Subcutaneous preadipocyte (primary cell): ENCODE measurements at places on chromosomes 3 and 15. TPM values are rescaled to one million over a fixed set of nuclear protein-coding genes. Genes with fewer than 3 reads are reported as not detected.

Gene CD200R1
- total RNA-seq: not detected in 2 replicates

Gene LYZL4
- total RNA-seq: not detected in 2 replicates

Gene PDIA5
- total RNA-seq: 32.0 and 37.5 TPM in 2 replicates

Gene PCOLCE2
- total RNA-seq: 28.0 and 65.8 TPM in 2 replicates

Gene SEMA7A
- total RNA-seq: 10.3 and 83.3 TPM in 2 replicates

Gene GOLGA6A
- not detected in 2 replicates for total RNA-seq

Gene RBP2
- not detected in 2 replicates for total RNA-seq

Gene CYP1A2
- total RNA-seq: not detected in 2 replicates

Gene PLCB2
- total RNA-seq: 0.73 and 0.78 TPM in 2 replicates

Gene ZNF774
- 0.73 and 0.98 TPM in 2 replicates for total RNA-seq

Gene TRANK1
- 7.4 and 11.4 TPM in 2 replicates for total RNA-seq

Gene TRH
- total RNA-seq: not detected in 2 replicates

Gene IFT122
- total RNA-seq: 19.9 and 22.4 TPM in 2 replicates

Gene IL17RD
- 3.1 and 3.7 TPM in 2 replicates for total RNA-seq

Gene SMCO1
- total RNA-seq: under 0.01 TPM in 1 of 2 replicates, not detected in the other

Gene C2CD4A
- total RNA-seq: not detected in 2 replicates

Gene KLHDC8B
- 7.6 and 12.5 TPM in 2 replicates for total RNA-seq

Gene MELTF
- total RNA-seq: 4.5 and 7.3 TPM in 2 replicates

Gene LYSMD4
- total RNA-seq: 11.0 and 12.7 TPM in 2 replicates

Gene SERPINI2
- total RNA-seq: not detected in 2 replicates

Gene GPR149
- not detected in 2 replicates for total RNA-seq

Gene BNC1
- total RNA-seq: 1.5 and 14.3 TPM in 2 replicates

Gene PLCD1
- total RNA-seq: 27.2 and 28.3 TPM in 2 replicates

Gene SPSB4
- not detected in 2 replicates for total RNA-seq

Gene TTBK2
- total RNA-seq: 4.4 and 7.2 TPM in 2 replicates

Gene TMF1
- total RNA-seq: 25.0 and 35.6 TPM in 2 replicates

Gene CDHR4
- 0.37 TPM in 1 of 2 replicates, not detected in the other for total RNA-seq

Gene CACNA2D3
- under 0.01 TPM in 1 of 2 replicates, not detected in the other for total RNA-seq

Gene GFM1
- total RNA-seq: 37.8 and 49.1 TPM in 2 replicates

Gene CHRNA3
- not detected in 2 replicates for total RNA-seq

Gene LDHAL6B
- not detected in 2 replicates for total RNA-seq

Gene EXOSC7
- total RNA-seq: 37.5 and 40.4 TPM in 2 replicates

Gene UBE2Q2
- 36.4 and 49.5 TPM in 2 replicates for total RNA-seq

Gene PEX11A
- 2.5 and 5.5 TPM in 2 replicates for total RNA-seq

Gene SLC6A20
- total RNA-seq: not detected in 2 replicates

Gene CCR8
- not detected in 2 replicates for total RNA-seq

Gene TRAIP
- 4.8 and 6.5 TPM in 2 replicates for total RNA-seq

Gene ERICH6
- total RNA-seq: under 0.01 TPM in 1 of 2 replicates, not detected in the other

Gene AHSG
- total RNA-seq: not detected in 2 replicates

Gene ATP8B4
- total RNA-seq: 1.4 and 2.6 TPM in 2 replicates

Gene SCN11A
- under 0.01 TPM in 1 of 2 replicates, not detected in the other for total RNA-seq

Gene GLDN
- total RNA-seq: 0.37 and 0.59 TPM in 2 replicates

Gene RBPMS2
- total RNA-seq: under 0.01 TPM in 1 of 2 replicates, not detected in the other

Gene SERINC4
- 0.20 TPM in 1 of 2 replicates, not detected in the other for total RNA-seq

Gene KNG1
- not detected in 2 replicates for total RNA-seq

Gene SLC2A2
- not detected in 2 replicates for total RNA-seq
